HFFc6 (cell line): ENCODE measurements at places on chromosomes 7 and 10.

DNA sequence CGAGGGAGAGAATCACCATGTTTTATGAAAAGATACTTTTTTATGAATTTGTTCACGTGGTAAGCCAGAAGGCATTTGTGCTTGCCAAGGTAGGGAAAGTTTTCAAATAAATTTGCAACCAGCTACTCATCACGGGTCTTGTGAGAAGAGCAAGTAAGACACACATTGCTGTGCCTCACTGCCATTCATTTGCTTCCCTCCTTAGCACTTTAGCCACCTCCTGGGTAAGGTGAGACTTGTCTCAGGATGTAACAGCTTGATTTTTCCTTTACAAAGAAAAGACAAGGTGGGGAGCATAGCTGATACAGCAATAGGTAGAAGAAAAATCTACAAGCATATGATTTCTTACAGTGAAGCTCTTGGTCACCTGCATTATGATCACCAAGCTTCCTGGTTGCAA, 342.4 kb upstream of the GRM3 start:
- no peak for DNase-seq

DNA sequence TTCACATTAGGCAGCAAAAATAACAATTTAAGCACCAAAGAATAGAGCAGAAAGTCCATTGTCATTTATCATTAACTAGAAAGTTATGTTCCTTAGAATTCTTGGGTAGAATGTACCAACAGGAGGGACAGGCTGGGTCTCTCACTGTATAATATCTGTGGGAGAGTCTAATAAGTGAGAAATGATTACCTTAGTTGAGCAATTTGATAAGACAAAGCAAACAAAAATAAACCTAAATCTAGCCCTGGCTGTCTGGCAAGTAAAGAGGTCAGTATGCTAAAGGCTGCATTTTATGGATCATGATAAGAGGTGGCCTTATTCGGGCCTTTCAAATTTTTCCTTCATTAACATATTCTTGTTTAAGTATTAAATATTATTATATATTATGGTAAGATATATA, 35.6 kb downstream of the THNSL1 start:
- no peak for DNase-seq

- no peak for DNase-seq
These were observed 2.5 kb downstream of the PARP12 start for GRCh38 chr7:140060243-140060630.

DNA sequence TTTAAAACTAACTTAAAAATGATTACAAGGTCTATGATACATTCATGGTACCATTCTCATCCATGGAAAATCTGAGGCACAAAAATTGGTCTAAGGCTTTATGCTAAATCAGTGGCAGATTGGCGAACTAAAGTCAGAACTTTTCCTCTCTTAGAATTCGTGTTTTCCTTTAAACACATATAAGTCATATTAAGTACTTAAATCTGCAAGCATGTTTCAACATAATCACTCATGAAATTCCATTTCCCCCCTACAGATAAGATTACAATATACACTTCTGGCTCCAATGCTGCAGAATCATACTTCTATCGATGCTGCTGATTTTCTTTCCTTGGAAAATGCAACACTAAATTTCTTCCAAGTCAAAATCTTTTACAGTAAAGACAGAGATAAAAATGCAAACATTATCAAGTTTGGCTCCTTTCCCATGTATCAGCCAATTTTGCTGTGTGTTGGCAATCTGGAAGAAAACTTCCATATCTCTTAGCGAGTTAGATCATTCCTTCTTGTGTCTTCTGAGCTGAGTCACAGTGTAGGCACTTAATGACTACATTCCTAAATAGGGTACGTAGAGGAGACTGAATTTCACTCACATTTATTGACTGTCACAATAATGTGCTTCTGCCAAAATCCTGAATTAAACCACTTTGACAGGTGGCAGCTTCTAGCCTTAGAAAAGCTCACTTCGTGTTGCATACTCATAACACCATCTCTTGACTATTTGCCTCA, 76.4 kb upstream of the LRRC17 start:
- DNase-seq, result peak; percentile 84

- DNase-seq, result no peak
These were observed 30.4 kb downstream of the ZNF92 start for GRCh38 chr7:65404020-65404419.

- DNase-seq, result no peak
These were observed 35.0 kb downstream of the CCDC146 start for GRCh38 chr7:77157446-77157845.

GRCh38 chr10:106387063-106387462, 777.4 kb downstream of the SORCS1 start:
- DNase-seq, result peak; percentile 31

DNA sequence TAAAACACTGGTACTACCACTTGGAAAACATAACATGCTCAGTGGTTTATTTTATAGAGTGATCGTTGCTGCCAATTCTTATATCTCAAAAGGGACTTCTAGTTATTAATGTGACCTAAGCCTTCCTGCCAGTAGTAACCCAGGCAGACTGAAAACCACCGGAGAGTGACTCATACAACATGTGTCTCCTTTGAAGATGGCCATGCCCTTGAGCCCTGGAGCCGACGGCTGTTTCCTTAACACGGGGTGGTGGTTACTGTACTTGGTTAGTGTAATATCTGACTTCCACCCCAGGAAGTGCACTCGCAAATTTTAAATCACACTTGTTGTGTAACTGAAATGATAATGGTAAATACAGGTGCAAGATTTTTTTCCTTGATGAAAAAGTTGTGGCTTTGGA, 30.5 kb downstream of the JAKMIP3 start:
- peak; percentile 25 for DNase-seq

DNA sequence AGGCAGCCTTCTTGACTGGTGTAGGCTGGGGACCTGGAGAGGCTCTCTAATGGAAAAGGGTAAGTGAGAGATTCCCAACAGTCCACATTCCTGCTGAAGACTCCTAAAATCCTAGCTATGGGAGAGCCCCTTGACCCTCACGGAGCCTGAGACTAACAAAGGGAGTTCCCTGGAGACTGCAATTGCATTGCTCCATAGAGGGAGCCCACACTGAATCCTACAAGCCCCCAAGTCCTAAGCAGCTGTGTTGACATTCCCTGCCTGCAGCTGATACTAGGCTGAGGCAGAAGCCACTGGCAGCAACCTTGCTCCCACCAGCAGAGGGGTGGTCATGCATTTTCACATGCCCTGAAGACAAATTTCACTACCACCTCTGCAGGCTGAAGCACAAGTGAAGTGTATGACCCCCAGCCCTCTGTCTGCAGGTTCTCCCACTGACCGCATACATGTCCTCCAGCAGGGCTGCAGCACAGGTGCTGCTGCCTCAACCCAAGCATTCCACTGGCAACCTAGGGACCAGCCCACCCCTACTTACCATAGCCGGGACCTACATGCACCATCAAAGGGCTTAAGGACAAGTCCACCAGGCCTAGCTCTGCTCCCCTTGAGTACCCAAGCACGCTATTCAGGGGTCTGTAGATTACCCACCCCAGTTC, 130.3 kb upstream of the SLC13A1 start:
- no peak for DNase-seq

- DNase-seq, result no peak
These were observed 66.5 kb downstream of the VWA2 start for GRCh38 chr10:114305521-114305925.

- DNase-seq, result no peak
These were observed 66.7 kb downstream of the CREB3L2 start for GRCh38 chr7:137934941-137935883.

DNA sequence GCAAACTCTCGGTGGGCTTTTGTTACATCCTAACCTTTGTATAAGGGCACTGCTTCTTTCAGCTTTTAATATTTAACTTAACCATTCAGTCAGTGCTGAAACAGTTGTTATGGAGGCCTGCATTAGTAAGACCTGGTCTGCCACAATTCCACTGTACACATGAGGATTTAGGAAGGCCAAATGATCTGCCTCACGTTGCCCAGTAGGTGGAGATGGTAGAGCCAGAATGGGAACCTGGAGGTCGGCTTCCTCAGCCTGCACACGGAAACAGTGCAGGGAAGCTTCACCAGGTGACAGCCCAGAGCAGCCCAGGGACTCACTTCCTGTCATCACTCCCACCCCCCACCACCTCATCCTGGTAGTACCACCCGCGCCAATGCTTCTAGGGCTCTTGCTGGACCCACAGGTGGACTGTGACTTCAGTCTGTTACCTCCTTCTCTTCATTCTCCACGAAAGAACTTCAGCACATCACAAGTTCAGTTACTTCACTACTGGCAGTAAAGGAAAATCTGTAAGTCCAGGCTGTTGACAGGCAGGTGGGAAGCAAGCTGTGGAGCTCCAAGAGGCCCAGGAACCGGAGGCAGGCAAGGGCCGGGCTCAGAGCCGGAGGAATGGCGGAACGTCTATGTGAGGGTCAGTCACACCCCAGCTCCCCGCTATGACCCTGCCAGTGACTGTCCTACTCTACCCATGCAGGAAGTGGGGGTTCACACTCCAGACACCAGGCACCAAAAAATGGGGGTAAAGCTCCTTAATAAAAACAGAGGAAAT, 480.3 kb upstream of the C7orf33 start:
- DNase-seq, result no peak

DNA sequence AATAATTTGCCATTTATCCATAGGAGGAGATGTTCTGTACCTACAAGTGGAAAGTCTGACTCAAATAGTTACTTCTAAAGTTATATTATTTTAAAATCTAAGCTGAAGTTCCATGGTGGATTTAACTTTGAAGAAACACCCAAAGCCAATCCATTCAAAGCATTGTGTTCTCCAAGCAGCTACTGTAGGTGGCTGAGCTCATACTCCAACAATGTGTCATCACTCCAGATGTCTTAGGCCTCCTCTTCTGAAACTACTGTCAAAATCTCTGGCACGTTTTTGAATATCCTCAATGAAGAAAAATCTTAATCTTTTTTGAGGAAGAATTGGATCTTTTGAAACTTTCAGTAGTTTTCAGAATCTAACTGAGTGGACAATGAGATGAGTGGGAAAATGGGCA, 169.1 kb downstream of the PTEN start:
- peak; percentile 50 for DNase-seq

DNA sequence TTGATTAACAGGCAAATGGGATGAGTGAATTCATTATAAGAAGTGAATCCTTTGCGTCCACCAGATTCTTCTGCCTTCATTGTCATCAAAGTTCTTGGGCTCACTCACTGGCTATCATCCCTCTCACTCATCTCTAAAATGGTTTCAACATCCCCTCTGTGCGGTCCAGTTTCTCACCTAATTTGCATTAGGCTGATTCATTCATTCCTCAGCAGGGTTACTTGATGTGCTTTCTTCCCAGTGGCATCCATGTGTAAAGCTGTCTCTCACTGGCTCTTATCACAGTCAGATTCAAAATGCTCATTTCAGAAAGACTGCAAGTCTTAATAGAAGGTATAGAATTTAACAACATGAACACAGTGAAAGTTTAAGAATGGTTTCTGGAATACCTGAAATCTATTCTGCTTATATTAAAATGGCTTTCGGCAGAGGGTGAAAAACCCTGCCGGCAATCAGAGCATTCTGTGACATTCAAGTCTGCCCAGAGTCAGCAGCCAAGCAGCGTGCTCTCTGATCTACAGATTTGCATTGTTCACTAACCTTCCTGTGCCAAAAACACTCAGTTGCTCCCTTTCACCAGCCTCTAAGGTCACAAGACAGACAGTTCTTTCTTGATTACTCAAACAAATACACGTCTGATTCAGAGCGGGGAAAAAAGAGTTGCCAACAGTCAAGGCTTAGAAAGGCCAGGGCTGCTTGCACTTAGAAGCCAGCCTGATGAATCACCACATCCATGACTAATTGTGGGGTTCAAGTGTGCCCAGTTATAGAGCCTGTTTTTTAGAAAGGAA, 106.7 kb downstream of the TES start:
- peak; percentile 99 for DNase-seq
